ENCODE measurements at places on chromosomes 12 and 14.

DNA sequence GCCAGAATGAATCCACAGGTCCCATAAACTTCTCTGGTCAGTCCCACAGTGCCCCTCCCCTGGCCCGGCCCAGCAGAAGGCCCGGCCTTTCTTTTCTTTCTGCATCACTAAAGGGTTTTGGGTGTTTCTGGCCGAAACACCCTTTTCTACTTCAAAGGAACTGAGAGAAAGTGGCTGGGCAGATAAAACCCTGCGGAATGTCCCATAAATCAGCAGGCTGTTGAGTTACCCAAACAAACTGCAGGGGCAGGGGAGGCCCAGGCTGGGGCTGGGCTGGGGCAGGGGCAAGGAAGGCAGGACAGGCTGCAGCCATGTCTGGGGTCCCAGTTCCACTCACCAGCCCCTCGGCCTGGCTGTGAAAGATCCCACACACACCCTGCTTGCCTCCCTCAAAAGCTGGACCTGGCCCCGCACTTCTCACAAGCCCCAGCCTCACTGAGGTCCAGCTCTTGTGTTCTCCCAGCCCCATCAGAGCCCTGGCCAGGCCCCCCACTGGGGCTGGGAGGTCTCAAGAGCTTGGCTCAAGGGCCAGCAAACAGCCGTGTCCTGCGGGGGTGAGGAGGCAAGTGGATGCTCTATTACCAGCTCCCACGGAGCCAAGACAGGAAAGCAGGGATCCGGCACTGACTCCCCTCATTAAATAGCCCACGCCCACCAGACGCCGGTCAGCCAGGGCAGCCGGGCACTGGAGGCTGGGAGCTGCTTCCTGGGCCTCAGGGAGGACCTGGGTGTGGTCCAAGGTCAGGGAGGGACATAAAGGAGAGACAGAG lies 41.9 kb downstream of the CCNK start:
- no peak for DNase-seq

DNA sequence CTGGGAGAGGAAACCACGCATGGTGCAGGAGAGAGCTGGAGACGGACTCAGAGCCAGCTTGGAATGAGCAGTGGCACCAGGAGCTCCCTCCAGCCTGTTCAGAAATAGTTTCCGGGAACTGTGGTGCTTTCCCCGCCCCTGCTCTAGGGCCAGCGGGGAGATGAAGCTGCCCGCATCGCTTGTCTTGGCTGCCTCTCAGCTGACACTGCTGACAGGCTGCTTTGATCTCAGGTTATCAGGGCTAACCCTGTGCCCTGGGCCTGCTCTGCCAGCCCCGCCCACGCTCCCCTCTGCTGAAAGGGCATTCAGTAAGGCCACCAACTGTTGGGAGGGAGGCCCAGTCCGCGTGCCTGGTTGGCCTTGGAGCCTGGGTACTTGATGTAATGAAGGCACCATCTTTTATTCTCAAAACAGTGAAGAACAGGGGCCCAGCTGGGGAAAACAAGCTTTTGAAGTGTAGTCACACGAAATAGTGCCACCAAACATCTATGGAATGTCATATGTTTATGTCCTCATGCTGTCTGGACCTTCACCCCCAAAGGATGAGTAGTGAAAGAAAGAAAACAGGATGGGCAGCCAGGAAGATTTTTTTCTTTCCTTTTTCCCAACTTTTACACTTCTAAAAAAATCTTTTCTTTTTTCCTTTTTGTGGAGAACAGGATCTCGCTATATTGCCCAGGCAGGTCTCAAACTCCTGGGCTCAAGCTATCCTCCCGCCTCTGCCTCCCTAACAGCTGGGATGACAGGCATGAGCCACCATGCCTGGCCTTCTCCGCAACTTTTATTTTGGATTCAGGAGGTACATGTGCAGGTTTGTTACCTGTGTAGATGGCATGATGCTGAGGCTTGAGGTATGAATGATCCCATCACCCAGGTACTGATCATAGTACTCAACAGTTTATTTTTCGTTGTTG lies 115.9 kb upstream of the TBX3 start:
- peak; percentile 37 for DNase-seq

GRCh38 chr12:130765186-130765659 lies 49.1 kb upstream of the RIMBP2 start:
- peak; percentile 16 for DNase-seq

GRCh38 chr12:124601706-124602105 lies 34.3 kb upstream of the NCOR2 start:
- DNase-seq: no peak

DNA sequence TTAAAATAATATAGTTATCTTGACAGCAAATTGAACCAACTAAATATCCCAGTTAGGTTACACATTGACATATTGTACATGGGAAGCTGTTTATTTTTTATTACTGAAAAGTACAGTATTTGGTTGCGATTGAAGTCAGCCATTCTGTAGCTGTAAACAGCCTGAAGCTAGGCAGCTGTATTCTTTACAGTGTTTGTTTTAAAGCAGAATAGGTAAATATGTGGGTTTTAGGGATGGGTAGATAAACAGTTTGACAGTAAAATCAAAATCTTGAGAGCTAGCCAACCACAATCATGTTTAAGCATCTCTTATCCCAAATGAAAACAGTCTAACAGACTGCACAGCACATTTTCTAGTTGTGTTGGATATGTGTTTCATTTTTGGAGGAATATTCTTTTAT lies 45.7 kb downstream of the TTC6 start:
- no peak for DNase-seq

DNA sequence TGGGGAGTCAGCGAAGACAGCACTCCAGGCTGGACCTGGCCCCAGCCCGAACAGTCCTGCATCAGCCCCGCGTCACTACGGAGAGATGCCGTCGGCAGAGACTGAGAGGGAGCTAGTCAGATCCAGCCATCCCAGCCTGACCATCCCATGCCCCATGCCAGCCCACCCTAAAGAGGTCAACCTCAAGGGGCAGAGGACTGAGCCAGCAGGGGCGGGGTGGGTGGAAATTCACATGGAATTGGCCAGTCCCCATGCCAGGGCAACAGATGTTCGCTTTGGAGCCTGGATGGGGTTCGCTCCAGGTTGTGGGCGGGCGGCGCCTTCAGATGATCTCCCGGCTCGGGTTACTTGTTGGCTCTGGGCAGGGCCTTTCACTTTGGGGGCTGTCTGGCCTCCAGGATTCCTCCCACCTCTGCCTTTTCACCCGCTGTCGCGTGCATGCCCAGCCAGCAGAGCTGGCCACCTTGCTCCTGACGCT lies 154.3 kb downstream of the TSPAN9 start:
- no peak for DNase-seq

- DNase-seq: peak; percentile 39
Measured at GRCh38 chr12:110200124-110200417, 75.9 kb downstream of the IFT81 start.

- DNase-seq: no peak
Measured at GRCh38 chr12:20350026-20350425, 18.3 kb upstream of the PDE3A start.

DNA sequence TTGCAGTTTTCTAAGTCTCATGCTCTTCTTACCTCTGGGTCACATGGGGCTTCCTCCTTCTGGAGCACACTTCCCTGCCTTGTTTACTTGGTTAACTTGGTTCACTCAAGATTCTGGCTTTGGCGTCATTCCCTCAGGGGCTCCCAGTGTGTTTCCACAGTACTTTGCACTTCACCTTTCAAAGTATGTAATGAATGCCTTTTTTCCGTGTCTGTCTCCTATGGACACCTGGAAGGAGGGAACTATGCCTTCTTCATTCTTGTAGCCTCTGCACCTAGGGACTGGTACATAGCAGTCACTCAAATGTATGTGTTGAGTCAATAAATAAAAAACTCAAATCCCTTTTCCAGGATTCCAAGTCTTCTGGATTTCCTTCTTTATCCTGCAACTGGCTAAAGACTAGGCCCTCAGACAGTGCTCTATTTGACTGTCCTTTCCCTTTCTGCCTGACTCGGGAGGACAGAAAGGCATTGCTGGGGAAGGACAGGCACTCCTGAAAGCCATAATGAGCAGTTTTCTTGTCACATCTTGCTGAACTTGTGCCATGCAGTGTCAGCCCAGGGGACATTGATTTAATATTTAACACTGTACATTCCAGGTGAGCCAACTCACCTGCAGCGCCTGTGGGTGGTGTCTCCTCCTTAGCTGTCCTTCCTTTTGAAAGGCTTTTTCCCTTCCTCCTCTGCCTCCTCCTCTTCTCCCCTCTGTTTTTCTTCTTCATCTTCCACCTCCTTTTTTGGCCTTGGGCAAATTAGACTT lies 12.8 kb downstream of the MYRFL start:
- DNase-seq: no peak

DNA sequence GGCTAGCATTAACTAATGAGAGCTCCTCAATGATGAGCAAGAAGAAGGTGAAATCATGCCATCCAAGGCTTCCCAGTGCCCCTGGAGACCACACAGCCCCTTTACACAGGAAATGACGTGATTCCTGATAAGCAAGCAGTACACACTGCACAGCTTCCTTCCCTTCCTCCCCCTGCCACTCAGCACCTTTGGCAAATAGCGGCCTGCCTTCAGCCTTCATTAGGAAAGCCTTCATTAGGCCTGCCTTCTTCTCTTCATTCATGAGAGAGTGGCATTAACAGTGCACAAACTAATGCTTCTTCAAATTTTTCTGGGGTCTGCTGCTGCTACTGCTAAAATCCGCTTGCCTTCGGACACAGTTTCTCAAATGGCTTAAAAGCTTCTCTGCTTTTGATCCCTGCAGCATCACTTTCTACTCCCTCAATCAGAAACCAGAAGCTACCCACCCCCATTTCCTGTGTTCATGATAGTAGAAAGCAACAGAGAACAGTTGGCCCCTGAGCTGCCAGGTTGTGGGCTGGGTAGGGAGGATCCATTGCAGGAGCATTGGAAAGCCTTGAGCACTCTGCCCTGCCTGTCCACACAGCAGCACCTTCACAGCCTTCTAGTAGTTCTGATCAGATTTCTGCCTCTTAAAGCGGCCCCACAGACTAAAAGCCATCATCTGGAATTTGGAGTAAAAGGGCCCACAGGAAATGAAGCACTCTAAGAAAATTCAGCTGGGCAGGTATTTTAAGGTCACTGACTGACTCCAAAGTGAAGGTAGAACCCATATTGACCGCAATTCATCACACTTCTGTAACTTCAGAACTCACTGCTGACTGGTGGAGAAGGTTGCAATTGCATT lies 103.8 kb upstream of the ETV6 start:
- peak; percentile 12 for DNase-seq

GRCh38 chr12:6463216-6463615 lies 7.3 kb downstream of the VAMP1 start:
- no peak for DNase-seq

DNA sequence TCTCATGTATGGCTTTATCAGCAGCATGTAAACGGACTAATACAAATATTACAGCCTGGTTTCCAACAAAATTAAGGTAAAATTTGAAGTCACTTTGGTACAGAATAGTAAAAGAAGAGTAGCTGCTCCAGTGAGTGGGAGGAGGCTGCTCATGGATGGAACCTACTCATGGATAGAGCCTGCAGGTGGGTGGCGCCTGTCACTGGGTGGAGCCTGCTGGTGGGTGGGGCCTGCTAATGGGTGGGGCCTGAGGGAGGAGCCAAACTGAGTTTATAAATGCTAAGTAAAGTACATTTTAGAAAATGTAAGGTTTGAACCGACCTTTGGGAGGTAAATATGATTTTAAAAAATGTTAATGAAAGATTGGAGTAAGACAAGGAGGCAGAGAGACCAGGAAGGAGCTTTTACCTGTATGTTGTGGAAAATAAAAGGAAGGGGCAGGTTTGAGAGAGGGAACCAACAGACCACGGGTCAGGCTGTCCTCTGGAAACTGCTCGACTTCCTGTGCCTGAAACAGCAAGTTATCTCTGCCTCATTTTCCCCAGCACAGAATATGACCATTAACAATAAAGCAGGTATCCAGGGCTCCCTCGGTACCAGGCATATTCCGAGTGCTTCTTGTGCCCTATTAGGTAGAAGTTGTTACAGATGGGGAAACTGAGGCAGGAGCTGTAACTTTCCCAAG lies 55.9 kb upstream of the SEL1L start:
- no peak for DNase-seq

GRCh38 chr14:38442208-38442607 lies 186.3 kb upstream of the CLEC14A start:
- DNase-seq: no peak

DNA sequence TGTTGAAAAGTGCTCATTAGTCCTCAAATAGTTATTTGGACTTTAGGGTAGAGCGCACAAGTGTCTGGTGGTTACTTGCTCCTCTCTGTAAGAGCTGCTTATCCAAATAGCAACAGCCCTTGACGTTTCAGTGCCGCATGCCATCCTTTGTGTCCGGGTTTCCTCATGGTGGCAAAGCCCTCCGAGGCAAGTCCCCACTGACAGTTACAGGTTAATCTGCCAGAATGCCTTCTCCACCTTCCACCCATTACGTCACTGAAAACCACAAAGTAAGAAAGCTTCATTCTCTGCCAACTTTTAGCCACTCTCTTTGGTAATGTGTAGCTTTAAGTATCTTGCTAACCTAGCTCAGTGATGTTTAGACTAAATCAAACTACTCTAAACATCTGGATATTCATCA lies 78.6 kb downstream of the POLR3B start:
- DNase-seq: peak; percentile 30

- DNase-seq: peak; percentile 5
Measured at GRCh38 chr12:58249610-58250009, 308.2 kb downstream of the ATP23 start.

- DNase-seq: no peak
Measured at GRCh38 chr12:121358073-121358472, 5.9 kb upstream of the ANAPC5 start.

GRCh38 chr14:56659964-56660551 lies 80.5 kb downstream of the TMEM260 start:
- peak; percentile 65 for DNase-seq

DNA sequence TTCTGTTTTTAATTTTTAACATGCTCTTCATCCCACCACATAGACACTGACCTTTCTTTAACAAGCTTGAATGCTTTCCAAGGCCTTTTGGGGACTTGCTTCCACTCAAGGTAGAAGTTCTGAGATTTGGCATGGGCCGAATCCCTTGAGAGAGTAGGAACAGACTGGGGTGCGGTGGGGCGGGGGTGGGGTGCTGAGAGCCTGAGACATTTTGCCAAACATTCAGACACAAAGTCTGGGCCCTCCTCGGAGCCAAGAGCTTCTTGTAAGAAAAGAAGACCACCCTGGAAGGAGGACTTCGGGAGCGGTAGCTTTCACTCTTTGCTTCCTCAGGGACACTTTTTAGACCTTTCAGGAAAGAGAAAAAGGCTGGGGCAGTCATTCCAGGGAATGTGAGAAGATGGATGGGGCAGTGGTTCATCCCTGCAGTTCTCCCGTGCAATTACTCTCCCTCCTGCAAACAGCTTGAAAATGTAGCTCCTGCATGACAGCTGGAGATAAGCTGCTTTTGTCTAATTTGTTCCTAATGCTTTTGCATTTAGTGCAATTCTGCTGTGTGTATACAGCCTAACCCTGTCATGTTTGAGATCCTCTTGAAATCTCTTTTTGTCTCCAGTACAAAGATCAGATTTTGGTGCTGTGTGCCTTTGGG lies 16.3 kb upstream of the MYO1H start:
- DNase-seq: no peak

Measured in iris pigment epithelial cell (primary cell).